ENCODE measurements at places on chromosomes 4 and X.

DNA sequence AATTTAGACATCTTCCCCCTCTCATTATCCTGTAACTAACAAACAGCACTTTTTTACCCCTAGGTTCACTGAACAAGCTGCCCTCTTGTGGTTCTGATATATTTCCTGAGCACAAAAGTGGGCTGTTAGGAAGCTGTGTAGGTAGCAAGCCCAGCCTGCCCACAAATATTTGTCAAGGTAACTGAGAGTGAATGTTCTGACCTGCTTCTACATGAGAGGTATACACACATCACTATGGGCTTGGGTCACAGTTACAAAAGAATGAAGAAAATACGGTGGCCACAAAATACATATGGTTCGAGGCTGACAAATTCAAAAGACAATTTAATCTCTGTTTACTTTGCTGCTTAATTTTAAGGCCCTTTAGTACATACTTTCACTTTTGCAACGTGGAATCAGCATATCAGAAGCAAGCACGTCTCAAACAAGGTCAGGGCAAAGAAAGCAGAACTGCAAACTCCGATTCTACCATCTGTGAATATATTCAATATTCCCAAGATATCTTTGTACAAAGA is 78.7 kb downstream of the RBM47 start:
- DNase-seq: no peak

DNA sequence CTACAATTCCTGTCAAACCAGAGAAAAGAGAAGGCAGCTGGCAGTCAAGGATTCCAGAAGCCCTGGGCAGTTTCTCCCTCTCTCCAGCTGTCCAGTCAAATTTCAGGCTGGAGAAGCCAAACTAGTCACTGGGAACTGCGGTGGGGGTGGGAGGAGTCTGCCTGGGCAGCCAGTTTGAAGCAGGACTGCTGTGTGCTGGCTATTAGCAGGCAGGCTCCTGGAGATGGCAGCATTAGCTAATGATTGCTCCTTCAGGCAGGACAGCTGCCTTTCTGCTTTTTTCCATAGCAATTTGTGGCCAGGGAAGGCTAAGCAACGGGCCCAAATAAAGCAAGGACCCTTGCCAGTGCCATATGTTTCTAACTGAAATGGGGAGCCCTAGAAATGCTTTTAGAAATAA is 44.7 kb upstream of the FGF13 start:
- DNase-seq: no peak

DNA sequence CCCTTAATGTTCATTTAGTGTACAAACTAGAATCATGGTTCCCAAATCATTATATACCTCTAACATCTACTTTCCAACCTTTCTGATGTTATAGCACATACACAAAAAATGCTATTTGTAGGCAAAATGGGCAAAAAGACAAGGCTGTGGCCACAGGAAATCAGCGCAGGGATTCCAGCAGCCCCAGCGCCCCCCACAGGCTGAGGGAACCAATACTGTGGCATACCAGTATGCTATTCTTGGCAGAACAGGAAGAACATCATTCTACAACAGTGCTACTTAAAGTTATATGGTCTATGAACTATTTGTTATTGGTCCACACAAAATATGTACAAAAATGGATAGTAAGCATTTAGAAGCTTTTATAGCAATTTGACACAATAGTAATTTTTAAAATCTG is 25.3 kb downstream of the STEEP1 start:
- no peak for DNase-seq

DNA sequence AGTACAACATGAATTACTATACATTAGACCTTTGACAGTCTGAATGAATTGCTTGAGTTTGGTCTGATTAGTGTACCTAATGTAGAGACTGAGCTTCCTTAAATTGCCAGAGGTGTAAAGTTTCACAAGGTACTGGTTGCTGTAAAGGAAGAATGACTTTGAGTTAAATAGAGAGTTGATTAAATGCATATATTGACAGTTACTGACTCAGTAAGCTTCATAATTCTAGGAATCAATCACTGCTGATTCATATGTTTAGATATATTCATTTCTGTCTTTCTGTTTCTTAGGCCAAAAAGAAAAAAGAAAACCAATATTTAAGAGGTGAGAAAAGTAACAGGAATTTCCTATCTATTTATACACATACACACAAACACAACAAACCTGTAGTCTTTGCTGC is 16.2 kb upstream of the ART3 start:
- DNase-seq: no peak

GRCh38 chrX:16695079-16695676 is 17.3 kb downstream of the CTPS2 start:
- DNase-seq: no peak

- no peak for DNase-seq
Observed at GRCh38 chr4:13905543-13905942, 278.0 kb upstream of the BOD1L1 start.

DNA sequence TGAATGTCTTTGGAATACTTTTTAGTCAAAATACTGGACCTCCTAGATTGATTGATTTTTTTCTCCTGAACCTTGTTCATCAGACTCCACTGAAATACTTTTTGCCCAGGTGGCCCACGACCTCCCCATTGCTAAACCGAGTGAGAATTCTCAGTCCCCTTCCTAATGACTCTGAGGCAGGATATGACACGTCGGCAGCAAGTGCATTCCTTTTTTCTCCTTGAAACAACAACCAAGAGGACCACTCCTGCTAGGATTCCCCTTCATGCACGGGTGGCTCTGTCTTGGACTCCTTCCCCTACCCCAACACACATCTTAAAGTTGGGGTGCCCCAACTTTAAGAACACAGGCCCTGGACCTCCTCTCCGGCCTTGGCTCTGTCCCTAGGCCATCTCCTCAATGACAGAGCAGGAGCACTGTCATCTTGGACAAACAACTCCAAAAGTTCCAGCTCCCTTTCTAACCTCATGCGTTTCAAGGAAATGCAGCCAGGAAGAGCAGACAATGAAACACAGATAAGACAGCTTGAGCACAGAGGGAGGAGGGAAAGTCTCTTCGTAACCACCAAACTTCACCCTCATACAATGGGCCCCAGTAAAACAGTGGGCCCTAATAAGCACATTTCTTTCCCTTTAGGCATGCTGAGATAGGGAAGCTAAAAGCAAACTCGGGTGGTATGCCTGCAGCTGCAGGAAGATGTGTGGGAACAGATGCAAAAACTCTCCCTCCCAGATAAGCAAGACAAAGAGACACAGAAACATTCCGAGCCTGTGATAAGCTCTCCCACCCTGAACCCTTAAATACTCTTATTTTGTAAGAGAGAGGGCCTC is 33.9 kb downstream of the ZBTB49 start:
- no peak for DNase-seq

DNA sequence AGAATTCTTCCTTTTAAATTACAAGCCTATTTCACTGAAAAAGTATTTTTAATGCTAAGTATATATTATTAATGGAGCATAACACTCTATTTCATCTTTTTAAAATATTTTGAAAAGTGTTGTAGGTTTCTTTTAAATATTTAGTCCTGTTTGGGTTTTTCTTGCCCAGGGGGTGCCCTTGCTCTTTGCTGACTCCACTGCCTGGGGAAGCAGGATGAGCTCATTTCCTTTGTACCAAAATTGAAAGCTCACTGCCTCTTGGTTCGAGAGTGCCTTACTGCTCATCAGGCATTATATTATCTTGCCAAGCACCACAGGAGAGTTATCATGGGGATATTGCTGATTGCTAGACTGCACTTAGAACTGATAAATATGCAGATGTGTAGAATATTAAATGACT is 819.2 kb downstream of the PCDH18 start:
- DNase-seq: no peak

- DNase-seq: no peak
Observed at GRCh38 chr4:104490096-104490769, 4.5 kb downstream of the CXXC4 start.

GRCh38 chr4:180150818-180151217 is 2092.4 kb upstream of the TENM3 start:
- no peak for DNase-seq

- no peak for DNase-seq
Observed at GRCh38 chr4:70994387-70995099, 1.1 kb downstream of the DCK start.

GRCh38 chr4:65510976-65511375 is 159.3 kb downstream of the EPHA5 start:
- no peak for DNase-seq

GRCh38 chr4:131001371-131001770 is 1905.4 kb downstream of the C4orf33 start:
- no peak for DNase-seq

- no peak for DNase-seq
Observed at GRCh38 chr4:154610582-154610981, 1.9 kb downstream of the FGG start.
